ENCODE measurements at places on chromosomes 13 and 19.

GRCh38 chr19:36032251-36033104 lies at the start of gene CLIP3:
CLIP3 (minus strand) TSS chr19:36032873; CDS start chr19:36032357, 516 bp downstream.
- DNase-seq = no peak

- no peak for DNase-seq
Measured at GRCh38 chr13:98199480-98199879, 22.4 kb upstream of the RNF113B start.

DNA sequence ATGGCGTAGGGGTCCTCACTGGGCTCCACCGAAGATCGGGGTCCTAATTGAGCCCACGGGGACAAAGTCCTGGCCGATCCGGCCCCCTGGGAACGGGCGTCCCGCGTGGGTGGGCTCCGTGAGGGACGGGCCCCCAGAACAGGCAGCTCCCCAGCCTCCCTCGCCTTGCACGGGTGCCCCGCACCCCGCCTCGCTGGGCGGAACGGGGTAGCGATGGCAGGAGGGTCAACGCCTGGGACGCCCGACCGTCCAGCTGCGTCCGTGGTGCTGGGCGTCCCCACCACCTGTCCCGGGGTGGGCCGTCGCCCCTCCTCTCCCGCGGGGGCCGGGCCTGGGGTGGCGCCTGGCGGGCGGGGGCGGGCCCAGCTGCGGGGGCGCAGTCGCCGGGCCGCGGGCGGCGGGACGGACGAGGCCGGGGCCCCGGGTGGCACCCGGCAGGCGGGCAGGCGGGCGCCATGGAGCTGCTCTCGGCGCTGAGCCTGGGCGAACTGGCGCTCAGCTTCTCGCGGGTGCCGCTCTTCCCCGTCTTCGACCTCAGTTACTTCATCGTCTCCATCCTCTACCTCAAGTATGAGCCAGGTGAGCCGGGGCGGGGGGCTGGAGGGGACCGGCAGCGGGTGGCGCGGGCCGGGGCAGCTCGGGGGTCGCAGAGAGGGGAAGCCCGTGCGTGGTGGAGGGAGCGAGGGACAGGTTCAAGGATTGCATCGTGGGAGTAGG lies at the start of gene TMEM38A:
Gene TMEM38A (plus strand): TSS at position 377 of the 717 bp plus-strand sequence. CDS start 79 bp downstream, at position 456.
- no peak for DNase-seq

- no peak for DNase-seq
Measured at GRCh38 chr19:3359015-3359918, 7.1 kb upstream of the NFIC start.

GRCh38 chr19:32318884-32319520 lies 26.4 kb upstream of the ZNF507 start:
- no peak for DNase-seq

GRCh38 chr13:104426435-104426834 lies 1360.2 kb upstream of the SLC10A2 start:
- no peak for DNase-seq

DNA sequence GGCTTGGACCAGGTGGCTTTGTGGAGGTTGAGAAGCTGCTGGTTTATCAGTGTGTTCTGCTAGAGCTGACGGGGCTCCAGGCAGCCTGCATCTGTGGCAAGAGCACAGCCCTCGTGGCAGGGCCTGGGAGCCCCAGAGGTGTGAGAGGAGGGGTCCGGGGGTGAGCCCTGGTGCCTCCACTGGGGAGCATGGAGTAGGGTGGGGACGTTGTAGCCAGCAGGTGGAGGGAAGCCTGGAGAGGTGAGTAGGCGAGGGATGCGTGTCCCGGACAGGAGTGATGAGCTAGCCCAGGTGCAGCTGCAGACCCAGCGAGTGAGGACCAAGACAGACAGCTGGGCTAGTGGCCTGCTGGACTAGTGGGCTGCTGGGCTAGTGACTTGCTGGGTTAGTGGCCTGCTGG lies 51.0 kb downstream of the SLC7A9 start:
- no peak for DNase-seq

- DNase-seq = no peak
Measured at GRCh38 chr19:50793558-50794065, 3.4 kb downstream of the ACP4 start.

- no peak for DNase-seq
Measured at GRCh38 chr19:13054626-13055212, 47.9 kb downstream of the LYL1 start.

GRCh38 chr19:56105090-56105701 lies 15.9 kb downstream of the ZNF787 start:
- no peak for DNase-seq

DNA sequence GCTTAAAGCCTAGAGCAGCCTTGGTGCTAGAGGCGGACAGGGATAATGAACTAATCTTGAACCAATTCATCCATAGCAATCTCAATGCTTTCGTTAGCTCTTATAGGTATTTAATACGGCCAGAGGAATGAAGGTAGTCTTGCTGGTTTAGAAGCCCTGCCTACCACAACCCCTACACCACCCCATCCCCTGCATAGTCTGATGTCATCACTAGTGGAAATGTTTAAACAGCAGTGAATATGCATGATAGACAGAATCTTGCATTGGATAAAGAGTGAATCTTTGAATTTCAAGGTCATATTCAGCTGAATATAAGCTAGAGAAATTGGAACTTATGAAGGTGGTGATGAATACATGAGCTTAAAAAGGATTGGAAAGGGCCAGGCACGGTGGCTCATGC lies 321.9 kb downstream of the ITGBL1 start:
- DNase-seq = no peak

DNA sequence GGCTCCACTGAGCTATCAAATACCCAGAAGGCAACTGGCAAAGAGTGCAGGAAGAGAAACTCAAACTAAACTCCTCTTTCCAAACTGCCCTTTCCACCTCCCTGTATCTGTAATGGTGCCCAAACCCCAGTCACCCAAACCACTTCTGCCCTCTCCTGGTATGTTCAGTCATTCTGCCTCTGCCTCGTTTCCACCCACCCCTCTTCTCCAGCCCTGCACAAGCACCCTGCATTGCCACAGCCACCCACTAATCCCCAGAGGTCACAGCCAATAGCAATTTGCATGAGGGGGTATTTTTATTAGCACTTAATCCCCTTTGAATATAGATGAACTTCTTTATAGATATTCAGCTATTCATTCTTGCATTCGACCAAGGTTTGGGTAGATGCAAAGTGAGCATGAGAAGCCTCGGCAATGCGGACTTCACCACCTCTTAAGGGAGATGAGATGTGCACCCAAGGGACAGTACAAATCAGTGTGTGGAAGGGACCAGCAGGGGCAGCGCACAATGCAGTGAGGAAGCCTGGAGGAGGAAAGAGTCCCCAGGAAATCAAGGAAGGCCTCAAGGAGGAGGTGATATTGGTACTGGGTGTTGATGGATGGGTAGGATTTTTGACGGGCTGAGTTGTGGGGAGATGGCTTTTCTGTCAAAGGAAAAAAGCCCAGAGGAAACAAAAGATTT lies 12.4 kb downstream of the TMEM272 start:
- no peak for DNase-seq

DNA sequence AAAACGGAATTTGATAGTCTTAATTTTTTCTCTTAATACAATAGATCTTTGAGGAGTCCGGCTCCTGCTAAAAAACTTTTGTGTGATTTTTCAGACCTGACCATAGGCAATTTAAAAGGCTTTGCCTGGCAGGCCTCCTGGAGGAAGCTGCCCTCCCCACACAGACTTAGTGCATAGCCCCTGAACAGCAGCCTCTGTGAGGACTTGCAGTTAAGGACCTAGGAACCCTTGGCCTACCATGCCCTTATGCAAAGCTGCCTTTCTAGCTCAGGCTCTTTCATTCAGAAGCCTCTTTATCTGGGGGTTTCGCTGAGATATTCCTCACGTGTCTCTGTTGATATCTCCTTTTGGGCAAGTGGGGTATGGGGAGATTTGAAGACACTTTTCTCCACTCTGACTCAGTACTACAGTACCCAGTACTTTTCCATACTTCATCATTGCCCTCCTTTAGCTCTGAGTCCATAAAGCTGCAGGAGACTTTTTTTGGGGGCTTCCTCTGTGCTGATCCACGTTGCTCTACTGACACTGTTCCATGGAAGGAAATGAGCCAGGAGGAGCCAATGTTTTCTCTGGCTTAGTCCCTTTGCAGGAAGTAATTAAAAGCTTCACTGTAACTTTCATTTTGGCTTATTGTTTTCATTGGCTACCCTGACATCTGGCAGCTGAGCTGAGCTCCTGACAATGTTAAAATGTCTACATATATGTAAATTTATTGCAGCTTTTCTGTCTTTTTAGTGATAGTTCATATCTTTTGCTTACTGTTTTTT lies 283.1 kb downstream of the TDRD3 start:
- no peak for DNase-seq

DNA sequence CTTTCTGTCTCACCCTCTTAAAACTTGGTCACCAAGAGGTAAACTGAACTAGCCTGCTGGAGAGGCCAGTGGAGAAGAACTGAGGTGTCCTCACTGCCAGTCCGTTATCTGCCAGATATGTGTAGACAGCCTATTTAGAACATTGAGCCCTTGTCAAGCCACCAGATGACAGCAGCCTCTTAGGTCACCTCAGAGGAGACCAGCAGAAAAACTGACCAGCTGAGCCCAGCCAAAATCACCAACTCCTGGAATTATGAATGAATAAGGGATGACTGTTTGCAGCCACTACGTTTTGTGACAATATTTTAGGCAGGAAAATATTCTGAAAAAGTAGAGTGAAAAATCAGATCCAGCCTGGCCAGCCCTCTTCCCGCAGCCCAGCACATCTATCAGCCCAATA lies 513.9 kb downstream of the DCT start:
- no peak for DNase-seq

DNA sequence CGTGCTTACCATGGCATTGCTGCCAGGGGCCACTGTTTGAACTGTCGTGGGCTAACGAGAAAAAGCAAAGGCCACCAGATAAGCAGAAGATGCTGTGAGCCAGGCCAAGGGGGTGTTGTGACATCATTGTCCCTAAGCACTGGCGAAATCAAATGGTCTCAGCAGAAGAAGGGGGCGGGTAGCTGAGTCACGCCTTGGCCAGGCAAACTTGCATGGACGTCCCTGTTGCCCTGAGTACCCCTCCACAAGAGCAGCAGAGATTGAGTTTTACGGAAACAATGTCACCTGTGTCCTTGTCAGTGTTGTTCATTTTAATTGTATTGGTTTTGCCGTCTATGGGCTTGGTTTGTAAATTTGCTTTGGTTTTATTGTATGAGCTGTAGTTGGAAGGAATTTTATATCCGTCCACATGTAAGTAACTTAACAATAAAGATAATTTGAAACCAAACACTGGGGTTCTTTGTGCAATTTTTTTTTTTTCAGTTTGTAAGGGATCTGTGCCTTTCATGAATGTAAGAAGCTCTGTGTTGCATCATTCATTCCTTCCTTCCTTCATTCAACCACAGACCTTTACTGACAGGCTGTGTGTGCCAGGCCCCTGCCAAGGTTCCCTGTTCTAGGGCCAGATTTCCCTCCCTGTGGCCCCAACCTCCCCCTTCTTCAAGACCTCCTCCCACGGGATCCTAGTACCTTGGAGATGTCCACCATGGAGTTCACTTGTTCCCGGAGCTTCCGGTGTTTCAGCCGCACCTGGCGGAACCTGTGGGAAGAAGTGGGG lies 12.3 kb downstream of the KCNN4 start:
- DNase-seq = no peak

GRCh38 chr13:112160558-112160957 lies 93.6 kb downstream of the SOX1 start:
- no peak for DNase-seq

DNA sequence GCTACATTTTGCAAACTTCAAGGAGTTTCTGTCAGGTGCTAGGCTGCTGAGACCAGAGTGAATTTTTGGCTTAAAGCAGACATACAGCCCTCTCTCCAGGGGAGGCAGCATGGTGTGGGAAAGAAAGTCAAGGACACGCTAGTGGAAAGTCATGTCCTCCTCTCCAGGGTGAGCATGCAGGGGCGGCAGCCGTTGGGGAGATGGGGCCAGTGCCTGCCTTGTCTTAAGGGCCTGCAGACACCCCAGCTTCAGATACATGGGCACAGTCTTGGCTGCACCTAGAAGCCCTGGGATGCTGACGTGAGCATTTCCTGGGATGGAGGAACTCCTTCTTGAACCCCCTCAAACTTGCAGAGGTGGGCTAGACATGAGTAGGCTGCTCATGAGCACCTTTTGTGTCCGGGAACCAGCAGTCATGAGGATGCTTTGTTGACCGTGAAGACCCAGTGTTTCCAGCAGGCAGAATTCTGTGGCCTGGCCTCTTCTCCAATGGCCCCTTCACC lies 43.3 kb upstream of the PEPD start:
- DNase-seq = no peak

DNA sequence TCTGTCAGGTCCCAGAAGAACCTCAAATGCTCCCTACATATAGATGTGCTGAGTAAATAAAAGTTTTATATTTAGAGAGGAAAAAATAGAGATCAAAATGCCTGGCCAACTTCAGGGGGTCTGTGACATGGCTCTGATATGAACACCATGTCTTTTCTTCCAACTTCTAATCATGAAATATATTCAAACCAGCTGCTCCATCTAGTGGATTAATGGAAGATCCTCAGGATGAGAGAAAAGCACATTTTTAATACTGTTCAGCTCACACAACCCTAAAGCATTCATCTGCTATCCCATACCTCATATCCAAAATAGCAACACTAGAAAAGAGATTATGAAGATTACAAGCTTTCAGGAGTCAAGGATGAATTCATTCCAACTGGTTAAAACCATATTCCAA lies 56.0 kb upstream of the DOCK9 start:
- no peak for DNase-seq

DNA sequence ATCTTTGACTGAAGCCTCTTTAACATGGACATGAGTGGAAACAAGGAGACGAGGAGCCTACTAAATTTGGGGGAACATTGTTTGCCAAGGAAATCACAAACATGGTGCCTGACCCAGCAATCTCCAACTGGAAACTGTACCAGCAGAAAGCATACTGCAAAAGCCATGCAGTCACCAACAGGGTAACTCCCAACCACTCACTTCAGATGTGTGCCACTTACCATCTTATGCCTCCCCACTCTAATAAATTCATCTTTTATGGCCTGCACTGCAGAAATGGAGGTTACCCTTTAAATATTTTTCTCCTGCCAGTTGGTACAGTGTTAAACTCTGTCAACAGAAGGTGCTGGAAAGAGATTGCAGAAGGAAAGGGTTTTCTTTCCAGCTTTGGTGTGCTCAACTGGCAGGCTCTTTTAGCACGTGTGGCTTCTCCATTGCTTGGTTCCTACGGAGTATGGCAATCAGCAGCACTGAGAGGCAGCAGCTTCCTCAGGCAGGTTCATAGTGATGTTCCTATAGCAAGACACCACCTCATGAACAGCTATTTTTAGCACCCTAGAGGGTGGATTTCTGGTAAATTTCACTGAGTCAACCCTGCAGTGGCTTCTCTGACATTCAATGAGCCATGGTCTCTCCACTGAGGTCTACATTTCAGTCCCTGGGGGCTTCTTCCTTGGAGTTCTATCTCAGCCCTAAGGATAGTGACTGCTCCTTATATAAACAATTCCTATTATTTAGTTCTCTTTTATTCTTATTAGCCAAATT lies 21.4 kb downstream of the MIR17HG start:
- no peak for DNase-seq

DNA sequence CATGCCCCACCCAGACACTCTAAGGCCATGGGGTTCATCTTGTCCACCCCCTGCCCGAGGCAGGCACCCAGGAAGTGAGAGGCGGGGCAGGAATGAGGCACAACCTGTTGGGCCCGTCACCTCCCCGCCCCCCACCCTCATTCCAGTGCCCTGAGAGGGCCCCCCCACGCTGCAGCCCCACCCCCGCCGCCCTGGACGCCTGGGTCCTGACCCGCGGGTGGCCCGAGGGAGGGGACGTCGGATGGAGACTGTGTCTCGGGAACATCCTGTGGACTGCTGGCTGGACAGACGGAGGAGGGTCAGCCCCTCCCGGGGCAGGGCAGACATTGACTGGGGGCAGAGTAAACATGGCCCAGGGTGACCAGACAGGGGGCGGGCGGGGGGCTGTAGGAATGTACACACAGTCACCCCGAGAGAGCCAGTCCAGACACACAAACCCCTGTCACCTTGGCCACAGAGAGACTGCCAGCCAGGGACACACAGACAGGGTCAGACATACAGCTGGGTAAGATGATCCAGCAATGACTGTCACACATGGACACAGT lies 7.4 kb upstream of the JUNB start:
- no peak for DNase-seq

All from cortex of kidney (tissue), 1 donor.